ENCODE measurements at places on chromosomes 3 and 15. TPM values are rescaled to one million over a fixed set of nuclear protein-coding genes. Genes with fewer than 3 reads are reported as not detected.

CCK gene
- not detected for polyA plus RNA-seq

CCDC39 gene
- polyA plus RNA-seq: not detected

AP3B2 gene
- polyA plus RNA-seq: not detected

GOLGA8K gene
- not detected for polyA plus RNA-seq

NUP210 gene
- polyA plus RNA-seq: 42.4 TPM

COLQ gene
- not detected for polyA plus RNA-seq

WDR93 gene
- not detected for polyA plus RNA-seq

MINDY2 gene
- polyA plus RNA-seq: 6.3 TPM

LRRC57 gene
- 6.6 TPM for polyA plus RNA-seq

Data from naive B cell (primary cell).